ENCODE measurements at places on chromosomes 7 and 10. TPM values are rescaled to one million over a fixed set of nuclear protein-coding genes. Genes with fewer than 3 reads are reported as not detected.
A peak's percentile ranks its signal among the peaks of the same experiment; 100 is the strongest.

GRCh38 chr7:51685794-51686193, 369.2 kb upstream of the COBL start:
- peaks cover 10% of the 10 kb centered on the region for H3K27me3 ChIP-seq
- no peaks in the 10 kb centered on the region for H3K36me3 ChIP-seq
- H3K4me3 ChIP-seq: no peak overlapping the region
- no peak overlapping the region for H3K27ac ChIP-seq
- H3K4me1 ChIP-seq: no peaks in the 10 kb centered on the region

DNA sequence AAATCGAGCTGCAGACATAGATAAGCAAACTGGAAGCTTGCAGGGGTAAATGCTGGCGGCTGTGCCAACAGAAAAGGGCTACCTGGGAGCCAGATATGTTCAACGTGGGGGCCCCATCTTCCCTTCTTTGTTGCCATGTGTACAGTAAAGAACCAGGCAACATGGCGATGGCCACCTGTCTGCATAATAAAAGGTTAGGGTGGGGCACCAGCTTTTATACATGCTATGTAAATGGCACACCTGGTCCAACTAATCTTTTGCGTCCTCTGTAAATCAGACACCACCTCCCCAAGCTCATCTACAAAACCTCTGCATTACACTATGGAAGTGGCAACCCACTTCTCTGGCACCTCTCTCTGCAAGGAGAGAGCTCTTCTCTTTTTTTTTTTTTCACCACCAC, 13.9 kb downstream of the BUD31 start:
- H3K27me3 ChIP-seq: no peaks in the 10 kb centered on the region
- H3K4me3 ChIP-seq: no peak overlapping the region
- no peak overlapping the region for H3K27ac ChIP-seq
- DNase-seq: no peak
- H3K4me1 ChIP-seq: no peaks in the 10 kb centered on the region

GRCh38 chr7:96219378-96220130, 102.3 kb downstream of the SLC25A13 start:
- peak; percentile 41 for DNase-seq
- no peak overlapping the region for H3K4me3 ChIP-seq
- no peaks in the 10 kb centered on the region for H3K27me3 ChIP-seq

DNA sequence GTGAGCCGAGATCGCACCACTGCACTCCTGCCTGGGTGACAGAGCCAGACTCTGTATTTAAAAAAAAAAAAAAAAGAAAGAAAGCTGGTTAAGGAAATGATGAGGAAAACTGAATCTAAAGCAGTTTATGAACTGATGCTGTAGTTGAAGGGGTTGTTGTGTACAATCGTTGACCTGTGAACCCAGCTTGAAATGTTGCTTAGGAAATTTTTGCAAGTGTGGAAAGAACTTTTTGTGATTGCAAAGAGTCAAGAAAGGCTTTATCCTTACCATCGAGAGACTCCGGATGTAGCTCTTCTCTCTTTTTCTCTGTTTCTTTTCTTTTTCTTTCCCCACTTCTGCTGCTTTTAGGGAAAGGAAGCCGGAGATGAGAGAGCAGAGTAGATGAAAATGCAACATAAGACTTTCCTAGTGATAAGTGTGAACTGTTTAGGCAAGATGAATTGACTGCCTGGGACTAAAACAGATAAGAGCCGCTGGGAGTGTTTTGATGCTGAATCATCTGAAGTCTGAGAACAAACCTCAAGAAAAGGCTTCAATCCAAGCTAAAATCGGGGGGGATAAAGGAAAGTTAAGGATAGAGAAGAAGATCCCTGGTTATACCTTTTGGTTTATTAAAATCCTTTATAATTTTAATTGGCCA, 69.0 kb downstream of the TAF3 start:
- H3K4me1 ChIP-seq: no peaks in the 10 kb centered on the region
- no peak overlapping the region for H3K4me3 ChIP-seq
- no peak overlapping the region for H3K27ac ChIP-seq
- no peaks in the 10 kb centered on the region for H3K27me3 ChIP-seq
- DNase-seq: no peak

- no peak overlapping the region for H3K4me3 ChIP-seq
- peaks cover 51% of the 10 kb centered on the region for H3K27me3 ChIP-seq
- no peak overlapping the region for H3K27ac ChIP-seq
- H3K4me1 ChIP-seq: no peaks in the 10 kb centered on the region
- no peaks in the 10 kb centered on the region for H3K36me3 ChIP-seq
Observed at GRCh38 chr10:2784766-2785165, 282.6 kb upstream of the PFKP start.

- DNase-seq: peak; percentile 98
- H3K27me3 ChIP-seq: no peaks in the 10 kb centered on the region
- H3K36me3 ChIP-seq: peaks cover 8% of the 10 kb centered on the region
- peak overlapping the region; percentile 78 for H3K27ac ChIP-seq
Observed at GRCh38 chr7:138890499-138891445, 90.4 kb downstream of the KIAA1549 start.

- no peak overlapping the region for H3K27ac ChIP-seq
- no peak for DNase-seq
- no peaks in the 10 kb centered on the region for H3K36me3 ChIP-seq
- H3K27me3 ChIP-seq: no peaks in the 10 kb centered on the region
Observed at GRCh38 chr10:31522820-31523219, 203.8 kb downstream of the ZEB1 start.

DNA sequence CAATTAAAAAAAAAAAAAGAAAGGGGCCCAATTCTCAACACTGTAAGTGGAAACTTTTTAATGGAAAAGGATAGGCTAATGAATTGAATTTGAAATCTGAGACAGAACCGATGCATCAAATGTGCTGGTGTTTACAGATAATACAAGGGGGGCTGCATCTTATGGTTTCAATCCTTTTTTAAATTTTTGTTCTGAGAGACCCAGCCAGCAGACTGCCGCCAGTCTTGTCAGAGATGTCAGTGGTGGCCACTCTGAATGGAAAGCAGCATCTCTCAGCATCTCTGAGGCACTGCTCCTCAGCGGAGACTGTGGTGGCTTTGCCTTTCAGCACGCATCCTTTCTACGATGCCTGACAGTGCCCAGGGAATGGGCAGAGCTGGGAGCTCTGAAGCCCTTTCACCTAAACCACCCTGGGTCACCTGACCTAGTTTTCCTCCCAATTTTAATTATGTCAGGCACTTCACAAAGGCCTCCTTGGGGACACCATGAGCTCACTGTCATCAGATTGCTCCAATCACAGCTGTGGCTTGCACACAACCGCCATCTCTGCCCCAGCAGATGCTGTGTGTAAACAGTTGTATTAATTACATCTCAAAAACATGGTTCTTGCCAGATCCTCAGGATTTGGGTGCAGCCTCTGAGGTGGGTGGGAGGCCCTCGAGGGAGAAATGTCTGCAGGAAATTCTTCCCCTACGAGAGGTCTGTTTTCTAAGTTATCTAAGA, 81.2 kb downstream of the EGFR start:
- H3K27me3 ChIP-seq: no peaks in the 10 kb centered on the region
- no peak for DNase-seq
- no peak overlapping the region for H3K27ac ChIP-seq
- H3K4me3 ChIP-seq: no peak overlapping the region
- H3K36me3 ChIP-seq: peaks cover 36% of the 10 kb centered on the region

- no peak for DNase-seq
- no peak overlapping the region for H3K4me3 ChIP-seq
- H3K27me3 ChIP-seq: no peaks in the 10 kb centered on the region
- H3K27ac ChIP-seq: no peak overlapping the region
- peaks cover 12% of the 10 kb centered on the region for H3K4me1 ChIP-seq
Observed at GRCh38 chr10:110821508-110821907, 50.2 kb upstream of the PDCD4 start.

GRCh38 chr10:27998178-27998953, 513 bp downstream of the ODAD2 start:
- DNase-seq: no peak
- no peaks in the 10 kb centered on the region for H3K4me1 ChIP-seq
- H3K36me3 ChIP-seq: no peaks in the 10 kb centered on the region
- H3K27me3 ChIP-seq: no peaks in the 10 kb centered on the region

DNA sequence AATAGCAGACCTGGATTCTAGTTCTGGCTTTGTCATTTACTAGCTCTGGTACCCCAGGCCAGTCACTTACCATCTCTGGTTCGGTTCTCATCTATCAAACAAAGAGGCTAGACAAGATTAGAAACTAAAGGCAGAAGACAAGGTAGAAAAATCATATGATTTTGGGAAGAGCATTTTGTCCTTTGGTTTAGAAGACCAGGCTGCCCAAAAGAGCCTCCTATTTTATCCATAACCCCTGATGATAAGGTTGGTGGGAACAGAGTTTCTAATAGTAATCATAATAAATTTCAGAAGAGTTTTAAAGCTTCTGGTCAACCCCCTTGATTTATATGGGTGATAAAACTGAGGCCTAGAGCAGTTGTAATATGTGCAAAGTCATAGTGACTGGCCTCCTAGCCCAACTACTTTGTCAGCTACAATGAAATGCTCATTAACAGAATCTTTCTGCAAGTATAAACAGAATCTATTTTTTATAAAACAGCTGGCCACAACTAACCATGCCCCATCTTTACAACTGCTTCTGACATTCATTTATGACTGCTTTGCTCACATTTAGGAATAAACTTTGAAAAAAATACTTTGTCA, 23.4 kb downstream of the COX15 start:
- no peaks in the 10 kb centered on the region for H3K27me3 ChIP-seq
- peaks cover 8% of the 10 kb centered on the region for H3K36me3 ChIP-seq
- peak overlapping the region; percentile 68 for H3K27ac ChIP-seq

DNA sequence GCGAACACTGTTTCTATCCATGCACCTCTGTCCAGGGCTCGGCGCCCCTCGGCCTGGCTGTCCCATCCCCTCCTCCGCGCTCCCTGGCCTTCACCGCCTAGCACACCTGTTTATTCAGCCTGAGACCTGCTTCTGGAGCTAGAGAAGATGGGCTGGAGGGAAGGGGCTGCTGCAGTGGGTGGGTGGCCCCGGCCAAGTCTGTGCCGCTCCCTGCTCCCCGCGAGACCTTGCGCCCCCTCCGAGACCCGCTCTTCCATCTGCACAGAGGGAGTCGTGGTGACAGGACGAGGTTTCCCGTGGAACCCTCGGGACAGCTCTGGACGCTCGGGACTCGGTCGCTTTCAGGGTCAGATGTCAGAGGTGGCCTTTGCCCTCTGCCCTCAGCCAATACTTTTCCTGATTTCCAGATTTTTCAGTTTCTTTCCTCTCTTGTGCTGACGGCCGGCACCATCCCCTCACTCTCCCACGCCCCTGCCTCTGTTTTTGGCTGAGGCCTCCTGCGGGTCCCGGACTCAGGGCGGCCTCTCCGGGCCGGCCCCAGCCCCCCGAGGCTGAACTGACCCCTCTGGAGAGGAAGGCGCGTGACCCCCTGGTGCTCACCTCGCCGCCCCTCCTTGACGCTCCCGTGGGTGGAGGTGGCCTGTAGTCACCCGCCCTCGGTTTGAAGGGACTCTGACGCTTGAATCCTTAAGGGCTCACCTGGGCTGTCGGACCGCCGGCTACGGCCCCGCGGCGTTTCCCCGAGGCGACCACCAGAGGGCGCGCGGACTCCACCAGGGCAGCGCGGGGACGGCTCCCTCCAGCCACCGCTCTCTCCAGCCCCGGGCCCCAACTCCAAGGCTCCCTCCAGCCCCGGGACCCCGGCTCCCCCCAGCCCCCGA, 15.6 kb downstream of the SHH start:
- H3K27ac ChIP-seq: no peak overlapping the region
- H3K36me3 ChIP-seq: no peaks in the 10 kb centered on the region
- H3K4me3 ChIP-seq: no peak overlapping the region
- peaks cover 33% of the 10 kb centered on the region for H3K27me3 ChIP-seq

GRCh38 chr10:79007421-79008319, 61.1 kb upstream of the ZMIZ1 start:
- no peaks in the 10 kb centered on the region for H3K27me3 ChIP-seq
- no peak overlapping the region for H3K4me3 ChIP-seq
- 0 out of 2 replicates have a peak, but pooled peaks cover 1% of the 10 kb centered on the region for H3K4me1 ChIP-seq
- DNase-seq: no peak
- H3K36me3 ChIP-seq: no peaks in the 10 kb centered on the region

DNA sequence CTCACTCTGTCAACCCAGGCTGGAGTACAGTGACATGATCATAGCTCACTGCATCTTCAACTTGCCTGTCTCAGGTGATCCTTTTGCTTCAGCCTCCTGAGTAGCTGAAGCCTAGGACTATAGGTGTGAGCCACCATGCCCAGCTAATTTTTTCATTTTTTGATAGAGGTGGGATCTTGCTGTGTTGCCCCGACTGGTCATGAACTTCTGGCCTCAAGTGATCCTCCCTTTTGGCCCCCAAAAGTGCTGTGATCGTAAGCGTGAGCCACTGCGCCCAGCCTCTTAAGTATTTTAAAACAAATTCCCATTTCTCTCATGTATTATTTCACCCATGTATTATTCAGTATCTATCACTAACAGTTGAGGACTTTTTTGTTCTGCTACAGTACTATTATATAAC, 43.5 kb downstream of the KMT2E start:
- no peak overlapping the region for H3K27ac ChIP-seq
- no peak for DNase-seq
- no peak overlapping the region for H3K4me3 ChIP-seq
- H3K36me3 ChIP-seq: no peaks in the 10 kb centered on the region
- no peaks in the 10 kb centered on the region for H3K4me1 ChIP-seq

DNA sequence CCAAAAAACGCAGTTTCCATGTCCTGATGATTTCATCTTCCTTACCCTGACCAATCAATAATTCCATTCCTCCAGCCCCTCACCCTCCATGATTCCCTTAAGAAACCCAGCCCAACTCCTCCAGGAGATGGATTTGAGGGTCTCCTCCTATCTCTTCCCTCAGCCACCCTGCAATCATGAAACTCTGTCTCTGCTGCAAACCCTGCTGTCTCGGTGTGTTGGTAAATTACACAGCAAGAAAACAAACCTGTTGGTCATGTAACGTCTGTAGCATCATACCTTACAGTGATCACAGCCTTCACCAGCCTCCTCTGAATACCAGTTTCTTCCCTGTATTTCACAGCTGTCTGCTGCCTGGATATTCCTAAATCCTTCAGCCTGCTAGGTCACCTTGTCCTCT, 300.7 kb upstream of the NEBL start:
- H3K4me1 ChIP-seq: peaks cover 29% of the 10 kb centered on the region
- no peak overlapping the region for H3K4me3 ChIP-seq
- H3K27me3 ChIP-seq: no peaks in the 10 kb centered on the region
- no peak overlapping the region for H3K27ac ChIP-seq
- DNase-seq: no peak

DNA sequence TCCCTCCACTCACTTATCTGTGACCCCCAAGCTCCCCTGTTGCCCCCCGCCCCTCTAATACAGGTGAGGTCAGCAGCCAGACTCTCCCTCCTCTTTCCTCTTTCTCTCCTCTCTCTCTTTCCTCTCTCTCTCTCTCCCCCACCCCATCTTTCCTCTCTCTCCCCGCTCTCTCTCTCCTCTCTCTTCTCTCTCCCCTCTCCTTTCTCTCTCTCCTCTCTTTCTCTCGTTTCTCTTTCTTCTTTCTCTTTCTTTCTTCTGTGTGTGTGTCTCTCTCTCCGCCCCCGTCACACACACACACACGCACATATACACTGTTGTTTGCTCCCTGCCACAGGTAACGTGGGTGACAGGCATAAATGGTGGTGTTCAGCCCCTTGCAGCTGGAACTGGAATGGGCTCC, 37.2 kb upstream of the PSMG3 start:
- H3K27me3 ChIP-seq: peaks cover 70% of the 10 kb centered on the region
- H3K4me3 ChIP-seq: no peak overlapping the region
- H3K4me1 ChIP-seq: peaks cover 4% of the 10 kb centered on the region
- H3K36me3 ChIP-seq: no peaks in the 10 kb centered on the region
- H3K27ac ChIP-seq: no peak overlapping the region

Gene PLAC9
- 2.1 TPM for total RNA-seq

Gene SCRN1
- total RNA-seq: 94.4 TPM

Gene NXPH1
- not detected for total RNA-seq

Gene SPRN
- not detected for total RNA-seq

Gene SOSTDC1
- total RNA-seq: not detected

Gene AKR1C8
- total RNA-seq: 2.7 TPM

Gene NOS3
- total RNA-seq: 1.8 TPM

Gene CTAGE8
- total RNA-seq: 9.9 TPM

Gene KCNH2
- 1.5 TPM for total RNA-seq

Gene CFAP69
- 18.5 TPM for total RNA-seq

Gene CALML3
- total RNA-seq: not detected

Gene ACSM6
- total RNA-seq: not detected

Measured in PC-9 (cell line).